DND-41 (cell line): ENCODE measurements at places on chromosomes 2 and 18.

DNA sequence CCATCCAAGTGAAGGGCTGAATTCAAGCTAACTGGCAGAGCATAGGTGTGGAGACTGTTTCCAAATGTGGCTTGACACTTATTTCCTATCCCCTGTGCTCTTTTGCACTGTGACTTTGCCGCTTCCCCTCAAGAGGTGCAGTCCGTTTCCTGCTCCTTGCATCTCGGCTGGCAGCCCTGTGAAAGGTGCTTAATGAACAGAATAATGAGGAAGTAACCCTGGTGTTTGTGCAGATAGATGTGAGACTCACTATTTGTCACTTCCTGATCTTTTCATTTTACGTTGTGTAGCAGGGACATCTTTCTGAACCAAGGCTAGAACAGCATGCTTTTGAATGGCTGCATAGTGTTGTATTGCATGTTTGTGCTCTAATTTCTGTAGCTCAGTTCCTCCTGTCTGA lies 60.8 kb downstream of the CEP192 start:
- DNase-seq, result no peak

DNA sequence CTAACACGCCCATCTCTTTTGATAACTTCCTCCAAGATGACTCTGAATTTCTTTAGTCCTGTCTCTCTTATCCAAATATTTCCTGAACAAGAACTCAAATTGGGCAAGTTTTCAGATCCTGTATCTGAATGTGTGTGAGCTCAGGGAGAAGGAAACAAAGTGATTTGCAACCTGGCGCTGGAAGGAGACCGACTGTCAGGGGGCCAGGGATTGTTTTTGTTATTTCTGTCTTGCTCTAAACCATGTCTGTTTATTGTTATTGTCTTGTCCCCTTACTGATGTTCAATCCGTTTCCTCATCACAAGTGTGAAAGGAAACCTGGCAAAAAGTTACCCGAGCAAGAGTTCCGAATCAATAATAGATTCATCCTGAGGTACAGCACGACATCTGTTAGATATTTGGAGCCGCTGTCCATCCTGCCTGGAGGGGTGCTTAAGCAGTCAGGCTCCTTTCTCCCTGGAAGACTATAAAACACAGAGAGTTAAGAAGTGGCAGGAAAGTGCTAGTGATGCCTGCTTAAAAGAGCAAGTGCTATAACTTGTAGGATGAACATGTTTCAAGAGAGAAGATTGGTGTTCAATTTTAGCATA lies 132.5 kb upstream of the OSR1 start:
- no peak for DNase-seq

DNA sequence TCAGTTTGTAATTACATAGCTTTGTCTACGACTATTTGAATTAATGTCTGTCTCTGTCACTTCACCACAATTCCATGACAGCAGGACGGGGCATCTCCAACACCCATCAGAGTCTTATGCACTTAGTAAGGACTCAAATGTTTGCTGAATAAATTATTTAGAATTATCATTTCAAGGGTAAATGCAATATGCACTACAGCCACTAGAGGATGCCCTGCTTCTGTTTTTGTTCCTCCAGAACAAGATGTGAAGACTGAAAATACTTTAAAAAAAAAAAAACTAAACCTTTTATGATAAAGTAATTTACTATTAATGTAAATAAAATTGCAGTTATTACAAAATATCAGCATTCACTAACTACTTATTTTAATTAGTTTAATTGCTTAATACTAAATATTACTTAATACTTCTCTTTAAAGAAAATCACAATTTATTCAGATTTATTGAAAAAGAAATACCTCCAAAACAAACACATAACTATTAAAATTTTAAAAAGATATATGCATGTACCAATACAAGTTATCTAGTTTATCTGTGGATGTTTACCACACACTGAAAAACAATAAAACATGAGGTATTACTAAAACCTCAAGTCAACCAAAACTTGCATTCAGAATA lies 3.2 kb downstream of the PIGN start:
- DNase-seq, result peak; percentile 44

GRCh38 chr2:28423856-28424605 lies 31.4 kb downstream of the FOSL2 start:
- peak; percentile 58 for DNase-seq

DNA sequence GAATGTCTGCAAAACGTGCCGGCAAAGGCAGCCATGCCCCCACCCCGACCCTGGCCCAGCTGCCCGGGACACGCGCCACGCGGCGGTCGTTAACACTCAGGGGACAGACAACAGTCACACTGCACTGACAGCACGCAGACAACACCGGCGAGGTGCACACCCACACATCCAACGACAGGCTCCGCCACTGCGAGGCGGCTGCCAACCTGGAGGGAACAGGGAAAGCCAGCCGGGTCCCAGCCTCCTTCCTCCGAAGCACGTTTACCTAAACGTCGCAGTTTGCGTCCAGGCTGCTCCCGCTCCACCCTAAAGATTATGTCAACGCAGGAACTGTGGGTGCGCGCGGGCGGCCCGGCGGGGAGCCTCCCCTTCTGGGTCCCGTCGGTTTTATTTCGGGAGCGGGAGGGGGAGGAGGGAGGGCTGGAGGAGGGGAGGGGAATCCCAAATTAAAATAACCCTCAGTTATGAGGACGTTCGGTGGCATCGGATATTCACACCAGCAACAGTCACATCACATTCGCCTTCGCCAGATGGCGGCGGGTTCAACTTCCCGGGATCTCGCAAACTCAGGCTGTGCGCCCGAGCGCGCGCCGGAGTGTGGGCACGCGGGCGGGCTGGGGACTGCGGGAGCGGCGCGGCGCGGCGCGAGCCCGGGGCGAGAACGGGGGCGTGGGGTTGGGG lies 644 bp downstream of the PTGR3 start:
- peak; percentile 63 for DNase-seq

DNA sequence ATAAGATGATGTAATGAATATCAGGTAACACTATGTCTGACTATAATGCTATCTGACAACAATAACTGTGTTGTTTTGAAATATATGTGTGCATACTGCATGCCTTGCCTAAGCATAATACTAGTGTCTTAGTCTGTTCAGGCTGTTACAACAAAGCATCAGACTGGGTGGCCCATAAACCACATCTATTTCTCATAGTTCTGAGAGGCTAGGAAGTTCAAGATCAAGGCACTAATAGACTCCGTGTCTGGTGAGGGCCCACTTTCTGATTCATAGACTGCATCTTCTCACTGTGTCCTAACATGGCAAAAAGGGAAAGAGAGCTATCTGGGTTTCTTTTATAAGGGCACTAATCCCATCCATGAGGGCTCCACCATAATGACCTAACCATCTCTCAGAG lies 80.1 kb downstream of the SUCLG1 start:
- DNase-seq, result no peak

DNA sequence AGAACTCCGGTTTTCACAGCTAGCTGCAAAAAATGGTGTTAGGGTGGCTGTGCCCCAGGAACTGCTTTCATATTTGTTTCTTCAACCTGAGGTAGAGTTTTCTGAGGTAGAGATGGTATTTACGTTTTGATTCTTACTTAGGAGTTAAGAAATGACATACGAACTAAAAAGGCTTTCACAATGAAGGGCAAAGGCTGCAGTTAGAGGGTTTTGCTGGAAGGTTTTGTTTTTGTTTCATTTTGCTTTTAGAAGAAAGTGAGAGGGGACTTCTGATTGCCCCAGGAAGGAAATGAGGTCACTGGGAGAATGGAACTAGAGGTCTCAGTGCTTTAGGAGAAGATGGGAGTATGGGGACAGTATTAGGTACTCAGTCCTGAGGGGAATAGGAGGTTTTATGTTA lies 15.5 kb downstream of the CDCA7 start:
- DNase-seq, result no peak

GRCh38 chr18:25047983-25048382 lies 304.0 kb downstream of the ZNF521 start:
- no peak for DNase-seq

GRCh38 chr2:142873831-142874287 lies 3.6 kb upstream of the KYNU start:
- DNase-seq, result no peak

DNA sequence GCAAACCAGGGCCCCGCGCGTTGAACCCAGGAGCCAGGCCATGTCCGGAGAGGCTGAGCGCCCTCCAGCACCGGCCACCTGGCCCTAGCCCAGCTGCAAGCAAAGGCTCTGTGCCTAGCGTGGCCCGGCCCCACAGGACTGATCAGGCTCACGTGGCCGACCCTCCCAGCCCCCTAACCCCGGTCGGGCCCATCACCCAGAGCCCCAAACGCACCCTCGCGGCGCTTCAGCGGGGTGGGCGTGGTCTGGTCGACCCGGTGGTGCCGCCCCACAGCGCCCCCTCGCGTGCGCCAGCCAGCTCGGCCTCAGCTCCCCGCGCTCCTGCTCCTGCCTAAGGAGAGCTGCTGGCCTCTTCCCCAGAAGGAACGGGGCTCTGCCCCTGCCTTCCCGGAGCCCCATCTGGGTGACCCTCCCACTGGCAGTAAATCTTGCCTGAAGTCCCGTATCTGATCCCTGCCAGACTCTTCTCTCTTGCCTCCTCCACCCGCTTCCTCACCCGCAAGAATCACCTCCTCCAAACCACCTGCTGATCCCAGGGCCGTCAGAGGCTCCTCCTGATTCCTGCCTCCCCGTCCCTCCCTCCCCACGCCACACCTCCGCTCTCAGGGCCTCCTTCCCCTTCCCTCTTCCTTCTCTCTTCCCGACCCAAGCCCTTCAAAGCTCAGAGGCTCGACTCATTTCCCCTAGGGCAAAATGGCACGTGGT lies 12.3 kb upstream of the TEX51 start:
- DNase-seq, result no peak
